ENCODE measurements at places on chromosomes 3 and 15. TPM values are rescaled to one million over a fixed set of nuclear protein-coding genes. Genes with fewer than 3 reads are reported as not detected.

CYP1A2 gene
- total RNA-seq = not detected

- DNase-seq = peak; percentile 31
Measured at GRCh38 chr15:69826819-69827175, 270.9 kb downstream of the TLE3 start.

DAZL gene
- not detected for total RNA-seq

P2RY13 gene
- total RNA-seq = not detected

GRCh38 chr3:159782724-159783421, 205.8 kb upstream of the IL12A start:
- no peak for DNase-seq

GRCh38 chr3:32383136-32383711, 8.4 kb upstream of the CMTM7 start:
- DNase-seq = no peak

DNA sequence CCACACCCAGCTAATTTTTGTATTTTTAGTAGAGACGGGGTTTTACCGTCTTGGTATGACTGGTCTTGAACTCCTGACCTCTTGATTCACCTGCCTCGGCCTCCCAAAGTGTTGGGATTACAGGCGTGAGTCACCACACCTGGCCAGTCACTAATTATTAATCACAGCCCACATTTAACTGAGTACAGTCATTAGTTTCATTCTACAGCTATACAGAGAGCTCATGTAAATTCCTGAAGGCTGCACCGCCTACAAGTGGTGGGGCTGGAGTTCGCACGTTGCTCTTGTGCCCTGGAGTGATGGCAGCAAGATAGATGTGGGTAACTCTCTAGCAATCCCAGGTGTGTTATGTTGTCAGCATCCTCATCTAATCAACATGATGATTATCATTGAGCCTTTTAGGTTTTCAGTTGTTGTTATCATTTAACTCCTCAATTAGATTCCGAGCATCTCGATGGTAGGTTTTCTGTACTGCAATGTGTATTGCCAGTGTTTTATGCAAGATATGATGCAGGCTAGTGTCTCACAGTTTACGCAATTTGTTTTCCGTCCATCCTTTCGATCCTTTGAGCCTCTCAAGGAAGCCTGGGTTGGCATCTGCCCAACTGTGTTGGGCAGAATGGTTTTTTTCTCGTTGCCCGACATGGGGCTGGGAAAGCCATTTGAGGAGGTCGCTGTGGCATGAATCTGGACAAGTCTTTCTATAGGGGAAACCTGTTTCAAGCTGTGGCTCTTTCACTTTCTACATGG, 216.3 kb downstream of the LPP start:
- DNase-seq = no peak

GRCh38 chr3:34073111-34073510, 274.7 kb downstream of the PDCD6IP start:
- DNase-seq = no peak

HDC gene
- not detected for total RNA-seq

- no peak for DNase-seq
Measured at GRCh38 chr15:76056931-76057330, 2.9 kb upstream of the TMEM266 start.

DNA sequence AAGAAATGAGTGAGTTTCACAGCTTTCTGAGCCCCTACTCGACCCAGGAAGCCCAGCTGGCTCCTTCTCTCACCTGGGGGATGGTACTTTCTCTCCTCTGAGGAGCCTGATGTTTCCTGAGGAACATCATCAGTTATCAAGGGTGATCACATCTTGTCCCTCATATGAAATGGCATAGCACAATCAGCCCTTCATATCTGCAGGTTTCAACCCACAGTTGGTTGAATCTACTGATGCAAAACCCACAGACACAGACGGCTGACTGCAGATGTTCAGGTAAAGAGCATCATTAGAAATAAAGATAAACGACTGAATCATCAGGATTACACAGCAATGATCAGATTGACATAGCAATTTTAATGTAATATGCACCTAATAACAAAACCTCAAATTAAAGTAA, 93.6 kb upstream of the OSTN start:
- DNase-seq = no peak

- DNase-seq = no peak
Measured at GRCh38 chr3:176208915-176209314, 988.4 kb downstream of the TBL1XR1 start.

ZMYND10 gene
- 1.1 TPM for total RNA-seq

DNA sequence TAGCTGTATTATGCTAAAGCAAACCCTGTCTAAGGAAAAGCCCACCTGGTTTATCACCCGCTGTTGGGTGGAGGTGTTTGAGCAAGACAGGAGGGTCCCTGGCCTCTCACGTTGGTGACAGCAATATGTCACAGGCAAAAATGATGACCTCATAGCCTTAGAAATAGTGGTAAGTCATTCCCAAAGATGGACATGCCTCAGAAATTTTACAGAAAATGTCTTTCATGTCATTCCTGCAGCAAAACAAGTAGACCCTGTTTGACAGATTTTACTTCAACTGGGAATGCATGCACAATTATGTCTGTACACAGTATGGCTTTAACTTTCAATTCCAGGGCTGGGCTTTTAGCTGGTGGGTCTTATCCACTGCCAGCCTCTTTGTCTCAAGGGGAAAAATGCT, 362.3 kb upstream of the C2CD4B start:
- no peak for DNase-seq

- DNase-seq = no peak
Measured at GRCh38 chr3:62229908-62230307, 143.4 kb downstream of the FEZF2 start.

DNA sequence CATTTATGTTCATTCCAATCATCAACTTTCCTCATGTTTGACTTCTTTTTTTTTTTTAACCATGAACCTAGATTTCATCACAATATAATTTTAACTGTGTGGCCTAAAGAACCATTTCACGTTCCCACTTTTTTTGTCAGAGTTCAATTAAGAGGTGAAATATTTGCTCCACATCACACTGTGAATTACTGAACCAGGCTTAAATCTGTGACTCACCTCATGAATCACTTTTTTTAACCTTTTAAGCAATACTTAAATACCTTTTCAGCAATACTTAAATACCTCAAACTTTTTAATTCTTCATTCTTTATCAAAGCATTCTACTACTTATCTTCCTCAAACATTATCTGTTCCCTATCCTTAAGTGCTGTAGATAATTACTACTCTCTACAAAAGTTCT, 137.6 kb downstream of the SI start:
- no peak for DNase-seq

GRCh38 chr3:119652306-119653033, 7.9 kb downstream of the POPDC2 start:
- DNase-seq = no peak

SEMA4B gene
- 6.9 TPM for total RNA-seq

DNA sequence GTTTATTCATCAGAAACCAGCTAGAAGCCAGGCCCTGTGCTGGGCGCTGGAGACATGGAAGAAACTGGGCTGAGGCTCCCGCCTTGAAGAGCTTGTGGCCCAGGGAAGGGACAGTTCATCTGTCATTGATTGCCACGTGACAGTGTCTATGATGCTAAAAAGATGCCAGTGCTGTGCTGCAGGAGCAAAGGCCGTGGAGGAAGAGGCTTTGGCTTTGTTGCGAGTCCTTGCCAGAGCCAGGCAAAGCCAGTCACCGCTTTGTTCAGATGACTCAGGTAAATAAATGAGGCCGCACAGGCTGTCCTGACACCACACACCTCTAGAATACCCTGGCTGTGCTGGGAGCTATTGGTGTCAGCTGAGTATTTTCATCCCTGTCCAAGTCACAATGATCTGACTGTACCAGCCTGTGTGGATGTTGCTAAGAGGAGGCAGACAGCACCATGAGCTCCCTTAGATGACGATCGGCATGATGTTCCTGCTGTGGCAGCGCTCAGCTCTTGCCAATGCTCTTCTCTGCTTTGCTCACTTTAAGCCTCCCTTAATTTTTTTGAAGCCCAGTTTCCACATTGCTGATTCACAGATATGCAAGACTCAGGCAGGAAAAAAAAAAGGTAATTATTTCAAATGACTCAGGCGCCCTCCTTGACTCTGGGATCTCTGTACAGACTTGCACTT, 77.5 kb downstream of the CCNL1 start:
- DNase-seq = peak; percentile 88

DNA sequence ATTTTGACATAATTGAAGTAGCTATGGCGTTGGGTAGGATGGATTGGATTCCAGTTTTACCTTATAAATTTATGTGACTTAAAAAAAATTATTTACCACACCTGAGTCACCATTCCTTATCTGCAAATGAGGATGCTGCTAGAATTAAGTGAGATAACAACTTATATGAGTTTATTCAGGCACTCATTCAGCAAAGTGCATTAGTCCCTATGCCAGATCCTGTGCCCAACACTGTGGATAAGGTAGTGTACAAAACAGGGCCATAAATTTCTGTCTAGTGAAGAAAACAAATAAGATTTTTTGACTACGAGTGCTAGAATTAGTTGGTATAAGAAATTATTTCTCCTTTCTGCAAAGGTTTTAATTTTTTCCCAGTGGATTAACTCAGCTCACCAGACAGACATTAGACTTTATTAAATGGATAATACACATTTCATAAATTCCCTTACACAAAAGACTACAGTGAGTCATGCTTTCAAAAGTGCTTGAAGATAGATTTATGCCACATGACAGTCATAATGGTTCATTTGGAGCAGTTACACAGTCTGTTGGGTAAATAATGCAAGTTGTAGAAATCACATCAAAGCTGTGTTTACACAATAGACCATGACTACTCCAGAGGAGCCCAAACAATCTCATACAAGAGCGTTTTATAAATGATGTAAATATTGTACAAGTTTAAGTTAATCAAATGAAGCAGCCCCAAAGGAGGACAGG, 129.9 kb upstream of the TGFBR2 start:
- peak; percentile 62 for DNase-seq

DNA sequence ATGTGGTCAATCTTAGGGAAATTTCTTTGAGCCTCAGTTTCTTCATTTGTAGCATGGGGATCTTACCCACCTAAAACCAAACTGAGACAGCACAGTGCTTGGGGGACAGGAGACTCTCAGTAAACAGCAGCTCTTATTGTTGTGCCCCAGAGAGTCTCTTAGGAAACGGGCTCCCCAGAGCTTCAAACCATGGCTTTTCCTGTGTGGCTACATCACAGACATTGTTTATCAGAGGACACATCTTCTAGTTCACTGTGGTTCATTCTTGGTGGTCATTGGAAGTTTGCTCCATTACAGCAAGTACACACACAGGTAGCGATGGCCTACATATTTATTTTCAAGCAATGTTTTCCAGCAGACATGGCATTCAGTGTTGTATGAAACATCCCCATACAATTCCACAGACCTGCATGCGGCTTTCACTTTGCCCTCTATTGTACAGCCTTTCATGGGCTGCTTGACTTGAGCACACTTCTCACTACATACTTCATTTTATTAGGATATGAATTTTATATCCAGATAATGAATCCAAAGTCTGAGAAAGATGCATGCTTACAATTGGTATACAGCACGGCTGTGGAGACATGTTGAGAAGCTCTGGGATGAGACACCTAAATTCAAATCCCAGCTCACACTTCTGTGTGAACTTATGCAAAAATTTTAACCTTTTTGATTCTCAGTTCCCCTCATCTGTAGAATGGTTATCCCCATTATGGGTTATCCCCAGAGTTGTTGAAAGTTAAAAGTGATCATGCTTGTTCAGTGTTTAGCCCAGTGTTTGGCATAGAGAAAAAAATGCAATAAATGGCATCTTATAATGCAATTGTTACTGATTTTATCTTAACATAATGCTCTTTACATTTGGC, 84.8 kb upstream of the ICE2 start:
- no peak for DNase-seq

DNA sequence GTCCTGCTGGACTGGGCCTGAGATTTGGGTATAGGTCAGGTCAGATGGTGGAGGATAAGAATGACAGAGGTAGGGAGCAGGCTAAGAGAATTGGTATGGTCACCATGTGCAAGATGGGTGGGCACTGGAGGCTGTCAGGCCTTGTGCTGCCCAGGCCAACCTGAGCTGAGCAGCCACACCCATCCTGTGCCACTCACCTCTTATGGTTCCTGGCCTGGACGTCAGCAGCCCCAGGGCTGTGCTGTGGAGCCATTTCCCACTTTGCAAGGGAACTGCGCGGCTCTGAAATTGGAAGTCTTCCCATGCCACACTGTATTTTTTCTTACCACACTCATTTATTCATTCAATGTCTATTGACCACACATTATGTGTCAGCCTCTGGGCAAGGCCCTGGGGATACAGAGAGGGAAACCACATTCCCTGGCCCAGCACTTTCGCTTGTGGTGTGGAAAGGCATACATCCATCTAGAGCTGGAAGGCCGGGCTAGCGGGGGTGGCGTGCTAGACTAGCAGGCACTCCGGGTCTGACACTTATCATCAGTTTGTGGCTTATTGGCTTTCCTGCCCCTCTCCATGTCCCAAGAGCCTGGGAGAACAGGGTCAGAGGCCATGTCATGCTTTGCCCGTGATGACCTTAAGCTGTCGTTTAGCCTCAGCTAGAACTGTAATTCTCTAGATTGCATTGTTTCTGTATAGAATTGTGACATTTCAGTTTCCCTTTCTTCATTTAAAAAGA, 51.1 kb upstream of the POLG start:
- DNase-seq = no peak

DNA sequence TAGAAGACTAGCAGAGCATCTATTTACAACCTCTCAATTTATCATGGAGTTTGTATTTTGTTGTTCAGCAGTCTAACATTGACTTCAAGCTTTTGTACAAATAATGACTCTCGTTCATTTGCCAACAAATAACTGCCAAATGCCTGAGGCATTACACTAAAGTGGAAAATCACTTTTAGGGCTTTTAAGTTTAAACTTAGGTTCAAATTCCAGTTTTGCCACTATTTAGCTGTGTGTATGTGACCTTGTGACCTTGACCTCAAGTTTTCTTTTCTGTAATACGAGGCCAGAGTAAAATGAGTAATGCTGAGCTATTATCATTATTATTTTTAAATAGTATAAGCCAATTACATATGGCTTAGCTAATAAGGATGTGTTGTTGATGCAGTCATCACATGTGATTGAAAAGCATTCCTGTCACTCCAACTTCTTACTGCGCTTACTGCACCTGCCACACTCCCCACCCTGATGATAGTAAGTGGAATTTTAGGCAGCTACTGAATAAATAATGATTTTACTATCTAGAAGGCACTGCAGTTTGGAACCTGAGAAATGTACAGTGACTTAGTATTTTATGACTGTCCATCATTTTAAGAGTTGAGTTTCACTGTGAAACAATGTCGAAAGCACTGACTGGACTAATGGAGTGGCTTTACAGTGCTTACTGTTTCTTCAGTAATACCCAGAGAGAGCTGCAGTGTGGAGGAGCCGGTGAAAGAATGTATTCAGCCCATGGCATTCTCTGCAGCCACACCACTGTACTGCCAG, 16.3 kb downstream of the ARL8B start:
- peak; percentile 62 for DNase-seq

GRCh38 chr15:33194704-33195670, at the start of gene FMN1:
Gene FMN1, minus strand, starts transcription at chr15:33194714. Its CDS starts 39,800 bp downstream, at chr15:33154914.
- peak; percentile 84 for DNase-seq

CFAP20DC gene
- 1.6 TPM for total RNA-seq

DNA sequence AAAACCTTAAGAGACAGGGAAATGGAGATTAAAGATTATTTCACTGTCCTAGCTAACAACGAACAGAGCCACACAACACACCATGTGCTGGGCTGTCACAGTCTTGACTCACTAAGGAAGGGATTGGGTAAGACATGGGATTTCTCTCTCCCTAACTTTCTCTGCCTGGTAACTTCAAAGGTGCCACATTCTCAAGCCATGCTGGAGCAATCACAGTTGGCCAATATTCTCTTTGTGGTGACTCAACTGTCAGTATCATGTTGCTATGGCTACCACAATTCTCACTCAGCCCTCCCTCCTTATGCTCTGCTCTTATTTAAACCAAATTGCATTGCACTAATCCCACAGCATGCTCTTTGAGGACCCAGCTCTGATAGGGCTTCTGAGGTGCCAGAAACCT, 74.0 kb downstream of the OXNAD1 start:
- peak; percentile 97 for DNase-seq

GRCh38 chr15:29034593-29035335, 149.0 kb downstream of the APBA2 start:
- DNase-seq = no peak

Data from IMR-90 (cell line).